Cortex of kidney (tissue), 1 donor: ENCODE measurements at places on chromosomes 13 and 19.

DNA sequence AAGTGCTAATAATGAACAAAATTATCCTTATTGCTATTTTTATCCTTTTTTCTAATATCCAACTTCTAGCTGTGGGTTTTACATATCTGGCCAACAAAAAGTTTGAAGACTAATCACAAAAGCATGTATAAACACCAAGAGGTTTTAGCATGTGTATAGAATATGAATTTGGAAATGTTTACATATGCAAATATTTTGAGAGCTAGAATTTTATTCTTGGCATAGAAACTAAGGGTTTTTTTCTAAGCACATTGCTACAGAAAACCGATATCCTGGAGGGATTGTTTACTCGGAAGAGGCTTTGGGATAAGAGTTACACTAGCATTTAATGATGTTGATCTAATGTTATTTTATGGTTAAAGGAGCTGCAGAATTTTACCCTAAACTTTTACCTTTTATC, 392.1 kb downstream of the EFNB2 start:
- no peak for DNase-seq

DNA sequence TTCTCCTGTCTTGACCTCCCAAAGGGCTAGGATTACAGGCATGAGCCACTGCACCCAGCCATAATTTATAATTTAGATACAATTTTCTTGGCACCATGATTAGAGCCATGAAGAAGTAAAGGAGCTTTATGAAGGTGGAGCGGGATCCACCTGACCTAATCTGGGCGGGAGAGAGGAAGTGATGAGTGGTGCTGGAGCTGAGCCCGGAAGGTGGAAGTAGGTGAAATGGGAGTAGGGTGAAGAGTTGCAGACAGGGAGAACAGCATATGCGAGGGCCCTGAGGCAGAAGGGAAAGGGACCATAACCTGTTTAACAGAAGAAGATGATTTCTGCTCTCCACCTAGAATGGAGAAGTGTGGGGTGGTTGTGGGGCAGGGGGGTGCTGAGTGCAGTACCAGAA, 4.2 kb downstream of the BLOC1S3 start:
- no peak for DNase-seq

GRCh38 chr13:33213797-33214196, 71.8 kb downstream of the STARD13 start:
- no peak for DNase-seq

DNA sequence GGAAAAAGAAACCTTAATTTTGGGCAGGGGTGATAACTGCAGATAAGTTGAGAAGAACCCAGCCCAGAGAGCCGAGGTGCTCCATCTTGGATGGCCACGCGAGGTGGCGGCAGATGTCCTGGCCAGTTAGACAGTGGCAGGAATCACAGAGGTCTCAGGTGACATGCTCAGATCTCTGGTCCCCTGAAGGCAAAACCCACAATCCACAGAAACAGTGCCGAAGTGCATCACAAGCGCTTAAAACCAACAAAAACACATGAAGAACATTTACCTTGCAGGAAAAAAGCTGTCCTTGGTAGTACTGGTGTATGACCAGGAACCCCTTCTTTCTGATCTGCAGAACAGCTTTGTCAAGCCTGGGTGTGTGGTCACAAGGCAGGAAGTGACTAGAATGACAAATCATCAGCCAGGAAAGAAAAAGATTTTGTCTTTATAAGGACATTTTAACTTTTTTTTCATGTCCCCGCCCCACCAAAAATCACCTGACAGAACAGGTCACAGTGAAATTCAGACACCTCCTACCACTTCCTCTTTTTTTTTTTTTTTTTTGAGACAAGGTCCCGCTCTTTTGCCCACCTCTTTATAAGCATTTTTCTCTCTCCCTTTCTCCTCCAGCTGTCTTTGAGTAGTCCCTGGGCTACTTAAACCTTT, at the start of gene LCP1:
TSS of gene LCP1 (minus strand) at position 338 of the 651 bp plus-strand sequence. CDS start 22,515 bp downstream, outside the sequence.
- DNase-seq: no peak
